ENCODE measurements at places on chromosomes 3 and 15.

DNA sequence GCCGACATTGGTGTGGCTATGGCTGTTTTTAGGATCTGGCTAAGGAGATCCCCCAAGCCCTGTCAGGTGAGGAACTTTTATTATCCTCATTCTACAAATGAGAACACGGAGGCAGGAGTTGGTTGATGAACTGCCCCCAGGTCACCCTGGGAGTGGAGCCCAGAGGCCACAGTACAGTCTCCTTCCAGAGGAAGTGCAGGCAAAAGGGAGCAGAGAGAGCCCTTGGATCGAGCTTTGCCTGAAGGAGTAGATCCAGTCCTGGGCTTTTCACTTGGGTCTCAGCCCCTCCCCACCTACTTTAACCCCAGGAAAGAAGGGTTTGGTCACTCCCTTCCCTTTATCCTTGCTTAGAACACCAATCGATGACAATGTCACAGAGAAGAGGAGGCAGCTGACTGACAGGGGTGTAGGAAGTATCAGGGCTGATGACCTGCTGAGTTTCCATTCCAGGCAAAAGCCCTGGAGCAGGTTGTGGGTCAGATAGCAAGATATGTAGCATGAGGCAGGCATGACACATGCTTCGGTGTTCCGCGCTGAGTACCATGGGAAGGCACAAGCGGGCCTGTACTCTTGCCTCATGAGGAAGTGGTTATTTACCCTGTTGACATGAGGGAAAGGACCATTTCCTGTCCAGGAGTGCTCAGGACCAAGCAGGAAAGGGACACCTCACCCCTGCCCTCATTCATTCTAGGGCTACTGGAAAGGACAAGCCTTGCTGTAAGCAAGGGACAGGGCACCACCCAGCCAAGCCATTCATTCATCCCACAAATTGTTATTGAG is 5.8 kb upstream of the PLA2G4D start:
- DNase-seq: no peak

- DNase-seq: peak; percentile 33
These were observed 7.5 kb downstream of the EXOSC7 start for GRCh38 chr3:44983484-44983941.

DNA sequence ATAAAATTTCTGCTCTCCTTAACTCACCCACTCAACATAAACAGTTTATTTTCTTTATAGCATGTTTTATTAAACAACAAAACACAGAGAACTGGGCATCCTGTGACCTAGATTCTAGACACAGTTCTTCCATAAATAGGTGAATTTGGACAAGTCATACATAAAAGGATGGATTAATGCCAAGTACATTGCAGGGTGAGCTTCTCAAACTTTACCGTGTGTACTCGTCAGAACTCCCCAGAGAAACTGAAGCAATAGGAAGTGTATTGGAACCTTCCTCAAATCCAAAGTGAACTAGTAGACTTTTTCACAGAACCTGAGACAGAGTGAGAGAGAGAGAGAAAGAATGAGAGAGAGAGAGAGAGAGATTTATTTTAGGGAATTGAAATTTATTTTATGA is 139.7 kb downstream of the CD47 start:
- no peak for DNase-seq

DNA sequence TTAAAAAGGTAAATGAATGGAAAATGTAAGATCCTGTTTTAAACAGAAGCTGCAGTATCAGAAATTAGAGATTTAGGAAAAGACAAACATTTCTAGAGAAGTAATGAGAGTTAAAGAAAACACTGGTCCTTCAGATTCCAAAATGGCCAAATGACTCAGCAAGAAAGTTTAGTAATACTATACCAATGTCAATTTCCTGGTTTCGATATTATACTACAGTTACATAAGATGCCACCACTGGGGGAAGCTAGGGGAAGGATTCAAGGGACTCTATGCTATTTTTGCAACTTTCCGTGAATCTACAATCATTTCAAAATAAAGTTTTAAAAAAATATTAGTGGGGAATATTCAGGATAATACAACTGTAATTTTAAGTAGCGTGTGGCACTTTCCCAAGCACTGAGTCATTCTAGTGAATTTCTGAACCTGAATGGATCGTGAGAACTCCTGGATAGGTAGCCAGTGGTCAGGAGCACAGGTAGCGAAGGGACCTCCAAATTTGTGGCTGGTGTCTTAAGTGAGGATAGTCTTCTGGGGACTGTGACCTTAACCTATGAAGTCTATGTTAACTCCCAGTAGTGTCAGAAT is 37.6 kb downstream of the TMCC1 start:
- DNase-seq: peak; percentile 38

GRCh38 chr3:177185035-177185574 is 12.2 kb downstream of the TBL1XR1 start:
- DNase-seq: no peak

GRCh38 chr3:46953234-46954010 is 23.1 kb downstream of the CCDC12 start:
- DNase-seq: no peak

GRCh38 chr3:53142986-53143385 is 12.8 kb upstream of the RFT1 start:
- no peak for DNase-seq

GRCh38 chr3:142796823-142797222 is 73.0 kb downstream of the TRPC1 start:
- DNase-seq: no peak

- DNase-seq: peak; percentile 85
These were observed 96.5 kb downstream of the LIPC start for GRCh38 chr15:58528188-58528870.

- no peak for DNase-seq
These were observed 64.4 kb downstream of the CCDC54 start for GRCh38 chr3:107441617-107442016.

- DNase-seq: no peak
These were observed 32.2 kb upstream of the ACP3 start for GRCh38 chr3:132284781-132285619.

- DNase-seq: no peak
These were observed 262.5 kb upstream of the IGF1R start for GRCh38 chr15:98385752-98386381.

- DNase-seq: peak; percentile 73
These were observed 2.0 kb upstream of the BHLHE40 start for GRCh38 chr3:4977001-4977852.

- no peak for DNase-seq
These were observed 46.0 kb downstream of the MEIS2 start for GRCh38 chr15:37054336-37054735.

Data from AG20443 (cell line).